ENCODE measurements at places on chromosomes 3 and 15. TPM values are rescaled to one million over a fixed set of nuclear protein-coding genes. Genes with fewer than 3 reads are reported as not detected.

The NR2F2 gene
- 168 TPM for polyA plus RNA-seq

The FES gene
- polyA plus RNA-seq, result 31.3 TPM

The ADCY5 gene
- polyA plus RNA-seq, result 13.5 TPM

The WDR93 gene
- polyA plus RNA-seq, result 1.8 TPM

The MINDY2 gene
- polyA plus RNA-seq, result 16.1 TPM
